ENCODE measurements at places on chromosomes 1 and 21.
A peak's percentile ranks its signal among the peaks of the same experiment; 100 is the strongest.

DNA sequence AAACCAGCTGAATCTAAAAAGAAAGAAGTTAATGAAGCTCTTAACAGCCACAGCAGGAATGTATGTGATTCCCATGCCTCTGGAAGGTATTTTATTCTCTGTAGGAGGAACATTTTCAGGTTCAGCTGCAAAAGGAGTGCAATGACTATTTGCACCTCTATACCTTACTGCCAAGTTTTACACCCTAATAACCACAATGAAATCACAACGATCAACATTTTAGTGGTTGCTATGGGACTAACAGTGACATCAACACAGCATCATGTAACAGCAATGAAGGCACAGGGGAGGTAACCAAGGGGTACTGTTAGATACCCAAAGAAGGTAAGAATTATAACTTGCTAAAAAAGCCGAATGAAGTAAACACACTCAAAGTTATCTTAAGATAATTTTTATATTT, 116.3 kb upstream of the HP1BP3 start:
- H3K27ac ChIP-seq = peak overlapping the region; percentile 10
- peaks cover 18% of the 10 kb centered on the region for H3K36me3 ChIP-seq
- peaks cover 7% of the 10 kb centered on the region for H3K4me1 ChIP-seq
- no peak overlapping the region for H3K4me3 ChIP-seq

DNA sequence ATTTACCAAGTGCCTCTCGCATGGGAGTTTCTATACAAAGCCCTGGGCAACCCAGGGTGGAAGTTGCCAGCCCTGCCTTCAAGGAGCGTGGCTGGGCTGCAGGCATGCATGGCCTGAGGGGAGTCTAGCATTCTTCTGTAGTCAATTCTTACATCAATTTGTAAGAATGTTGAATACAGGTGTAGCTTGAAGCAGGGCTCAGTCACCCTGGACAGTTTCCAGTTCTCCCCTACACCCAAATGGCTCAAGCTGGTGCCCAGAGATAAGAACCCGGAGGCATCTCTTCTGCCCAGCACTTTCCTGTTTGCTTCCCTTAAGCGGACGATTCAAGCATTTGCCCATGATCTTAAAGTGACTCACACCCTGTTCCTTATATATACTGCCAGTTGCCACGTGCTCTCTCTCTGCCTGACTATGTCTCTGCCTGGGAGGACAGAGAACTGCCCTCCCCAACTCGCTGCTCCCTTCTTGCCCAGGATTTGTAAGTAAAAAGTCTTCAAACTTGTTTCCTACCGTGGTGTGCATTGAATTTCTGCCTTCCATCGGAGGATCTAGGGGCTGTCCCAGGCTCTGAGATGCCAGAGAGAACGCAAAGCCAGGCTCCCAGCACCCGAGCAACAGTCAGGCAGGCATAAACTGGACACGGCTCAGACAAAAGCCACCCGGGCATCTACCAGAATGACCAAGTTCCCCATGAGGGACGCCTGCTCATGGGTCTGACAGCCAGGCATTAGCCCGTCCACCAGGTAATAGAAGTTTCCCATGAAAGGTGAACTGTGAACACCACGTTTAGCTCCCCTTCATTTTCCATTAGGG, 50.9 kb upstream of the AJAP1 start:
- H3K4me1 ChIP-seq = peaks cover 9% of the 10 kb centered on the region
- no peaks in the 10 kb centered on the region for H3K36me3 ChIP-seq
- H3K27ac ChIP-seq = no peak overlapping the region
- peaks cover 49% of the 10 kb centered on the region for H3K27me3 ChIP-seq
- no peak overlapping the region for H3K4me3 ChIP-seq
- DNase-seq = no peak

- peaks cover 5% of the 10 kb centered on the region for H3K27me3 ChIP-seq
Measured at GRCh38 chr1:90144820-90145219, 149.9 kb downstream of the ZNF326 start.

- H3K4me1 ChIP-seq = peaks cover 46% of the 10 kb centered on the region
- H3K4me3 ChIP-seq = peak within 1 kb of the TSS; percentile 90
- peak within 1 kb of the TSS; percentile 98 for H3K27ac ChIP-seq
- H3K27me3 ChIP-seq = peaks cover 3% of the 10 kb centered on the region
- DNase-seq = peak; percentile 73
Measured at GRCh38 chr1:15153184-15153841, at the start of gene TMEM51. Gene TMEM51 (plus strand): TSS chr1:15153747. CDS start chr1:15215088, 61,341 bp downstream.

- no peak overlapping the region for H3K27ac ChIP-seq
- H3K4me1 ChIP-seq = peaks cover 9% of the 10 kb centered on the region
- H3K36me3 ChIP-seq = no peaks in the 10 kb centered on the region
- no peak for DNase-seq
- H3K27me3 ChIP-seq = peaks cover 1% of the 10 kb centered on the region
Measured at GRCh38 chr1:78831731-78832360, 174.7 kb downstream of the ADGRL4 start.

DNA sequence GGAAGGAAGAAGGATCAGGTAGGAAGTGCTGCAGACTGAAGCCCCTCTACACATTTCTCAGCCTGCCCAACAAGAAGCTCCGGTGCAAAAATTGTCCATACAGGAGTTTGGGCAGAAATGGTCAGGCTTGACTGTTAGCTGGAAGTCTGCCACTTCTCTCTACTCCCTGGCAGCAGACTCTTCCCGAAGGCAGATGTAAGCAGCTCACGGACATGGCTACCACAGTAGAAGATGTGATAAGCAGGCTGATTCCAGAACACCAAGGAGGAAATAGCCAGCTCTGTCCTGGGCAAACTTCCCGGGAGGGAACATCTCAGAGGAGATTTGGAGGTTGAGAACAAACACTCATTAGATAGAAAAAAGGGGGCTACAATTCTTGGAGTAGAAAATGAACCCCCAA, 52.6 kb downstream of the TRABD2B start:
- no peaks in the 10 kb centered on the region for H3K36me3 ChIP-seq
- no peak overlapping the region for H3K27ac ChIP-seq
- peaks cover 2% of the 10 kb centered on the region for H3K4me1 ChIP-seq
- peaks cover 46% of the 10 kb centered on the region for H3K27me3 ChIP-seq
- no peak overlapping the region for H3K4me3 ChIP-seq

DNA sequence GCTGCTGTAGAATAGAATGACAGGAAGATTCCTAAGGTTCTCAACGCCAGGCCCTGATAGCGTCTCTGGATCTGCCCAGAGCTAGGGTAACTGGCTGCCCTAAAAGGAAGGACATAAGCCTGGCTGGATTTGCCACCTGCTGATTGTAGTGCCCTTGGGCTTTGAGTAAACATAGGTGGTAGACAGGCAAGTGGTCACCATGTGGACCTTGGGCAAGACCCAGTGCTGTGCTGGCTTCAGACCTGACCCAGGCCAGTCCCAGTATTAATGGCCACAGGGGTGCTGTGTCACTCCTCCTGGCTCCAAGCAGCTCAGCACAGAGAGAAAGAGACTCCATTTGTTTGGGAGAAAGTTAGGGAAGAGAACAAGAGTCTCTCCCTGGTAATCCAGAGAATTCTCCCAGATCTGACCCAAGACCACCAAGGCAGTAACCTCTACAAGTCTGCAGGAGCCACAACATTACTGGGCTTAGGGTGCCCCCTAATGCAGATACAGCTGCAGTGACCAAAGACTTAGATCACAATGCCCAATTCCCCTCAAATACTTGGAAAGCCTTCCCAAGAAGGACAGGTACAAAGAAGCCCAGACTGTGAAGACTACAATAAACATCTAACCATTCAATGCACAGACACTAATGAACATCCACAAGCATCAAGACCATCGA, 44.5 kb downstream of the PHTF1 start:
- no peak overlapping the region for H3K27ac ChIP-seq
- no peak overlapping the region for H3K4me3 ChIP-seq
- H3K27me3 ChIP-seq = no peaks in the 10 kb centered on the region
- no peak for DNase-seq
- no peaks in the 10 kb centered on the region for H3K4me1 ChIP-seq
- H3K36me3 ChIP-seq = peaks cover 49% of the 10 kb centered on the region

DNA sequence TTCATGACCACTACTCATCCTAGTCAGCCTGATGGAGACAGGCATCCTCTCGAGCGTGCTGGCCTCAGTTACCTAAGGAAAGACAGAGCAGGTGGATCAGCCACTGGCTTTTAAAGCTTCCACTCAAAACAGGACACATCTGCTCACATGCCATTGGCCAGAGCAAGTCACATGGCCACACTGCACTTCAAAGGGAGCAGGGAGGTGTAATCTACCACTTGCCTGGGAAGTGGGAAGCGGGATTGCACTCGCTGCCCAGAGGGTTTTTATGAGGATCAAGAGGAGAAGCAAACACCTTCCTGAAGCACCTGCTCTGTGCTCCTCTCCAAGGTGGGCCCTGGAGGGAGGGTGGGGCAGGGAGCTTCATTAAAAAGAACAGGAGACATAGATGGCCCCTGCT, 108.0 kb downstream of the TAS1R2 start:
- no peaks in the 10 kb centered on the region for H3K4me1 ChIP-seq
- H3K27ac ChIP-seq = no peak overlapping the region
- DNase-seq = no peak
- no peaks in the 10 kb centered on the region for H3K36me3 ChIP-seq
- peaks cover 79% of the 10 kb centered on the region for H3K27me3 ChIP-seq

DNA sequence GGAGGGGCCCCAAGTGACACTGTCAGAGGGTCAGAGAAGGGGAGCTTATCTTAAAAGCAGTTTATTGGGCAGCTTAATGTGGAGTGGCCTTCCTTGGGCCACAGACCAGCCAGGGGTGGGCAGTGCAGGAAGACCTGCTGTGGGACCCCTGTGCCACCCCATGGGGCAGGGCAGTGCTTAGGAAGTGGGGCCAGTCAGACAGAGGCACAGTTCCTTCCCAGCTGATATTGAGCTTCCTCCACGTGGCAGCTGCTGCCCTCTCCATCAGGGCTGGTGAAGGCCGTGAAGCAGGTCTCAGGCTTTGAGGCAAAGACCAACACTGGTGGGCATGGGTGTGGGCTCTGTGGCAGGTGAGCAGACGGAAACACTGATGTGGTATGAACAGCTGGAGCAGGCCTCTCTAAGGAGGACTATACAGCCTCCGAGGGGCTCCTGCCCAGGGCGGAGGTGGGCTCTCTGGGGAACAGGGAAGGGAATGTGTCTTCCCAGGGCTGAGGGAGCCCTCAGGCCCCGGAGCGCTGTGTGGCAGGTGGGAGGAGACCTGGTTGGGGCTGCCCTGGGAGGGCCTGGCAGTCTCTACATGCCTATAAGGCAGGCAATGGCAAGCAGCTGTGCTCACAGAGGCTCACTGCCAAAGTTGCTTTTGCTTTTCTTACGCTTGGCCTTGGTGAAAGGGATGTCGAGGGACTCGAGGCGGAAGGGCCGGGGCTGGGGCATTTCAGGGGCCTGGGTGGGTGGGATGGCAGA, 3.0 kb upstream of the DDOST start:
- H3K36me3 ChIP-seq = peaks cover 5% of the 10 kb centered on the region
- no peak overlapping the region for H3K27ac ChIP-seq
- no peak overlapping the region for H3K4me3 ChIP-seq
- no peak for DNase-seq

DNA sequence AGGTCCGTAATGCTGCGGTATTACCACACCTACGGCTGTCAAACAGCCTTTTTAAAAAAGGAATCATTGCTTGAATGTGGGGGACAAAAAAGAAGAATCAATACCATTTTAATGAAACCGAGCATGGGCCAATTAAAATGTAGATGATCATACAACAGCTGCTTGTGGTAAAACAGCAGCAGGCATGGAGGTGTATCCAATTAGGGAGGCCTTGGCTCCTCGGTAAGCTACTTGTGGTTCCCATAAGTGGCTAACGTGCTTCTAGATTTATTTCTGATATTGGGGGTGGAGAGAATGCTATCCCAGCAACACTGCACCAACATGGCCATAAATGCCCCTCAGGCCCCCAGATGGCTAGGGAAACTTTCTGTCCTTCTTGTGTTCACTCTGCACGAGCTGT, 1.8 kb downstream of the PTPN14 start:
- H3K4me3 ChIP-seq = peak overlapping the region; percentile 94
- H3K27ac ChIP-seq = peak overlapping the region; percentile 98
- H3K4me1 ChIP-seq = peaks cover 66% of the 10 kb centered on the region
- no peaks in the 10 kb centered on the region for H3K27me3 ChIP-seq
- no peaks in the 10 kb centered on the region for H3K36me3 ChIP-seq

- H3K4me3 ChIP-seq = no peak overlapping the region
- H3K36me3 ChIP-seq = no peaks in the 10 kb centered on the region
- no peaks in the 10 kb centered on the region for H3K4me1 ChIP-seq
- no peak overlapping the region for H3K27ac ChIP-seq
- no peaks in the 10 kb centered on the region for H3K27me3 ChIP-seq
Measured at GRCh38 chr1:16614361-16615252, 1.2 kb upstream of the NBPF1 start.

DNA sequence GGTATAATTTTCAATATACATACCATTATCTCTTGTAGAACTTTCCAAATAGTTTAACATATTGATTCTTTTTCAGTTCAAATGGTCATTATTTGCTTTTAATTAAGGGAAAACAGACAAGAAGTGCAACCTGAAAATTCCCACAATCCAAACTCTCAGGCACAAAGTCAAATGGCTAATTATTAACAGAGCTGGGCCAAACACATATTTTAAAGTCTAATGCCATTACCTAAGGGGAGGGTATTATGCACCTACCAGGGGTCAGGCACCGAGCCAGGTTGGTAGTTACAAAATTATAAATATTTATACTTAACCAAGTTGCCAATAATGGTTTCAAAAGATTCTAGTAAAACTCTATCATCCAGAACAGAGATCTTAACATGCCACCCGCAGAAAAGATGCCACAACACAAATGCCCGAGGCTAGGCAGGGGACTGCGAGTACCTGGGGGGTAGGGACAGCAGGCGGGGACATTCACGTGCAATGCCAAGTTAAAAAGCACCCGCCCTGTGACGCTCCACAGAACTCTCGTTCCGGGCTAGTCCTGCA, 15.0 kb downstream of the LBR start:
- peaks cover 67% of the 10 kb centered on the region for H3K36me3 ChIP-seq
- no peak overlapping the region for H3K27ac ChIP-seq

- H3K4me3 ChIP-seq = no peak overlapping the region
- H3K27me3 ChIP-seq = peaks cover 51% of the 10 kb centered on the region
- no peaks in the 10 kb centered on the region for H3K36me3 ChIP-seq
- DNase-seq = no peak
Measured at GRCh38 chr1:206834711-206835110, 30.7 kb upstream of the IL20 start.

- H3K27ac ChIP-seq = no peak overlapping the region
- H3K27me3 ChIP-seq = no peaks in the 10 kb centered on the region
- H3K36me3 ChIP-seq = no peaks in the 10 kb centered on the region
- H3K4me1 ChIP-seq = peaks cover 14% of the 10 kb centered on the region
- H3K4me3 ChIP-seq = no peak overlapping the region
Measured at GRCh38 chr1:182032251-182032650, 29.3 kb downstream of the ZNF648 start.

DNA sequence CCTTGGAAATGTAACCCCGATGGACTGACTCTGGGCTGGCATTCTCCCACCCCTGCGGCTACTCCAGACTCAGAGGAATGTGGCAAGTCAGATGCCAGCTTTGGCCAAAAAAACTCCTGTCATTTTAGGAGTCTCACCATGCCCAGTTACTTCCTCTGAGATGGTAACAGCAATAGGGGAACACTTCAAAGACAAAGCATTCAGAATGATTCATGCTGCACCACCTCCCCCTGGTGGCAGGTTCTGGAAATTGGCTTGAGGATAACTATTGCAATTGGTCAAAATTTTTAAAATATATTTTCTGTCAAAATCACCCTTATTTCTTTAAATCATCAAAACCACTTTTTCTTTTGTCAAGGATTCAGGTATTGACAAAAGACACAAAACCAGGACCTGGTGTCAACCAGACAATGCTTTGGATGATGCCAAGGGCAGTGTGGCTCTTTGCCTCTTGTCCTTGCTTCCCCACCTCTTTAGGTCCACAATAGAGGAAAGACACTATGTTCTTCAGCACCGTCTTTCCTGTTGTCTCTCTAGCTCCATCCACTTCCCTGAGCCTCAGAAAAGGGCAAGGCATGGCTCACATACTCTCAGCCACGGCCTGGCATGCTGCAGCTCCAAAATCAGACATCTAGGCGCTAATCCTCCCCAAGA, 9.9 kb upstream of the CDCA8 start:
- peaks cover 8% of the 10 kb centered on the region for H3K27me3 ChIP-seq
- no peak overlapping the region for H3K27ac ChIP-seq
- no peak for DNase-seq
- peaks cover 28% of the 10 kb centered on the region for H3K36me3 ChIP-seq
